Activated gamma-delta T cell treated with Interleukin-2 at 50 U/mL for 16 hours (primary cell): ENCODE measurements at places on chromosomes 12 and 14.

DNA sequence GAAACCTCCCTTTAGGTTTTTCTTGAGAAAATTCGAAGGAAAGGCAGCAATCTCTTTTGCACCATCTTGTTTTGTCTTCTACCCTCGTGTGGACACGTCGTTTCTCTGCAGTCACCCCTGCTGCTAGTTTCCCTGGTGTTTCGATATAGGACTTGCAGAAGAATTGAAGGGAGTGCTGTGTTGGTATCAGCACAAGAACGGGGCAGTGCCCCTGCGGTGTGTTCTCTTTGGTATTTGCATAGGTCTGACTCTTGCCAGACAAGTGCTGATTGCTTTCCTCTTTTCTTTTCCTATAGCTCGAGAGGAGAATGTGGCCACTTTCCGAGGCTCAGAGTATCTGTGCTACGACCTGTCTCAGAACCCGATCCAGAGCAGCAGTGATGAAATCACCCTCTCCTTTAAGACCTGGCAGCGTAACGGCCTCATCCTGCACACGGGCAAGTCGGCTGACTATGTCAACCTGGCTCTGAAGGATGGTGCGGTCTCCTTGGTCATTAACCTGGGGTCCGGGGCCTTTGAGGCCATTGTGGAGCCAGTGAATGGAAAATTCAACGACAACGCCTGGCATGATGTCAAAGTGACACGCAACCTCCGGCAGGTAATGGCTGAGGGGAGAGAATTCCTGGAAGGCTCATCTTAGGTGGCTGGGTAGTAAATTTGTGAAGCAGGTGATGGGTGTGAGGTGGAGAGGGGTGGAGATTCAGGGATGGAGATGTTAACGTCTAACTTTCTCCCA, 474.8 kb downstream of the NRXN3 start:
- DNase-seq: no peak

GRCh38 chr14:90545382-90545781, 148.6 kb downstream of the CALM1 start:
- DNase-seq: no peak

- no peak for DNase-seq
These were observed 185.8 kb downstream of the SLC15A4 start for GRCh38 chr12:128637642-128638606.

- DNase-seq: no peak
These were observed 76.6 kb downstream of the RIN3 start for GRCh38 chr14:92590176-92590575.

DNA sequence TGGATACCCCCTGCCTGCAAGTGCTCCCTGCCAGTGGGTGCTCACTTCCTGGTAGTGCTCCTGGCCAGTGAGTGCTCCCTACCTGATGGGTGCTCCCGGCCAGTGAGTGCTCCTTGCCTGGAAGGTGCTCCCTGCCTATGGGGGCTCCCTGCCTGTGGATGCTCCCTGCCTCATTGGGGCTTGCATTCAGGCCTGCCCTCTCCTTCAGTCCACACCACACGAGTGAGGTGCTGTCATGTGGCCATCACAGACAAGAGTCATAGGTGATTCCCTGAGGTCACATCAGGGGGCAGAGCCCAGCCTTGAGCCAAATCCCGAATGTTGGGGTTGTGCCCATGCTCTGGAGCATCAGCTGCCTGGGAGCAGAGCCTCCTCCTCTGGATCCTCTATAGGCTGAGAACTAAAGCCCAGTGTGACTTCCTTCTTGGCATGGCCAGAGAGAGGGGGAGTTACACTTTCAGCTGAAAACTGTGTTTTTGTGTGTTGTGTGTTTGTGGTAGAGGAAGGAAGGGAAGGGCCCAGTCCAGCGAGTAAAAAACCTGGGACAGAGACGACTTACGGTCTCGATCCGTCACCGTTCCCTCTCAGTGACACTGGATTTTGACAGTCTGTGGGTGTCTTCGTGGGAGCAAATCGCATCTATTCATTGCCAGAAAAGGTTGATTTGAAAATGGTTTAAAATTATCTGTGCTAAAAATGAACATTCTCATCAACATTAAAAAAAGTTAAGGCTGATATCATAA, 136.0 kb downstream of the ADGRD1 start:
- no peak for DNase-seq

- DNase-seq: no peak
These were observed 49.0 kb downstream of the TMTC1 start for GRCh38 chr12:29734734-29735133.

DNA sequence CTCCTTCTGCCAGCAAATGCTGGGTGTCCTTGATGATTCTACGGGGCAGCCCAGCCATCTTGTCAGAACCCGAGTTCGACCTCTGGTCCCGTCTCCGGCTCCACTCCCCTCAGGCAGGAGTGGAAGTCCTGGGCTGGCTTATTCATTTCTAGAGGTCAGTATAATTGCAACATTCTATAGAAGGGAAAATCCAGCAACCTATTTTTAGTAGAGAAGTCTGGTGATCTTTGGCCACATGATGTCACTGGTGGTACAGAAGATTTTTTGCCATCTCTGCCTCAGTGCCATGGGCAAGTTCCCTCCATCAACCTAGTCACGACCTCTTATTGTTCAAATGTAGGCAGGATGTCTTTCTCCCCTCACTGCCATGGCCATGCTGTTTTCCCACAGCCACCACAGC, 22.4 kb downstream of the OR10G2 start:
- DNase-seq: no peak

- no peak for DNase-seq
These were observed 122.9 kb upstream of the PCED1B start for GRCh38 chr12:46956451-46957035.

GRCh38 chr14:100034468-100034867, 30.8 kb upstream of the EVL start:
- DNase-seq: no peak

DNA sequence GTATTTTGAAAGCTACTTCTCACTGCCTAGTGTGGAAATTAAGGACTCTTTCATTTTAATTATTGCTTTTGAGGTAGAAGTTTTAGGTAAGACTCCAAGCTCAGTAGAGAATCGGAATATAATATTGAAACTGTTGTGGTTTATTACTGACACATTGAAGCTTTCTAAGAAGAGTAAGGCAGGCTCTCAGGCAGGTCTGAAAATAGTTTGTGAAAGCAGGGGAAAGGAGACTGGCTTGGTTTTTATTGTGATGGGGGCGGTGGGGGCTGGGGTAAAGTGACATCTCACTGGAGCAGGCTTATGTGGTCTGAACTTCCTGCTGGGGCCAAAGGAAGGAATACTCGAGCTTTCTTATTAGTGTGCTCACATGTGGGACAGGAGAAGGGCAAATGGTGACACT, 79.5 kb downstream of the OTOGL start:
- no peak for DNase-seq

- DNase-seq: no peak
These were observed 7.7 kb upstream of the KICS2 start for GRCh38 chr12:64229796-64230195.

- no peak for DNase-seq
These were observed 52.7 kb downstream of the FBXO34 start for GRCh38 chr14:55323910-55324309.

DNA sequence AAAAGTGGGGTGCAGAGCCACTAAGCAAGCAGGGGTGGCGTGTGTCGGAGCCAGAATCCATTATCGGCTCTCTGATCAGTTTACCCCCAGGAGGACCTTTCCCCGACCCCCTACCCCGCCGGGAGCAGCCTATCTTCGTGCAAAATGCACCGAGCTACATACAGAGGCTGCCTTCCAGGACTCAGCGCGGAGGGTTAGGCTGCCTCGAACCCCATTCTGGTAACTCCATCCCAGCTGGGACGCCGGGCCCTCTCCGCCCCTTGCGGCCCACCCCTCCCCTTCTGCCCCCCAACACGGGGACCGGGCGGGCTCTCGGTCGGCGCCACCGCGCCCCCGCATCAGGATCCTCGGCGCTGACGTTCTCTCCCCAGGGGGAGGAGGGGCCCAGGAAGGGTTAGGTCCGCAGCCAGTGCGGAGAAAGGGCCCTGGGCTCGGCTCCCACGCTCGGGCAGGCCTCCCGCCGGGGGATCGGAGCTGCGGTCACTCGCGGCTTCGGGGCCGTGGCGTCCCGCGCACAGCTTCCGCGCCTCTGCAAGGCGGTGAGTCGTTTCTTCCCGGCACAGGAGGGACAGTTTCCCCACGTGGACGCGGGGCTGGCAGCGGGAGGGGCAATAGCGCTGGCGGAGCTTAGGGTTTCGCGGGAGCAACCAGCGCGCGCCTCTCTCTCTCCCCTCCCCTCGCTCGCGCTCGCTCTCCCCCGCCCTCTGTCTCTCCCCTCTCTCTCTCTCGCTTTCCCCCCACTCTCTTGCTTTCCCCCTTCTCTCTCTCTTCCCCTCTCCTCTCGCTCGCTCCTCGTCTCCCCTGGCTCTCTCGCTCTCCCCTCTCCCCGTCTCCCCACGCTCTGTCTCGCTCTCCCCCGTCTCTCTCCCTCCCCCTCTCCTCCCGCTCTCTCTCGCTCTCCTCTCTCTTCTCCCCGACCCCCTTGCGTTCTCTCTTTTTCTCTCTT, 12.5 kb upstream of the MAP3K9 start:
- DNase-seq: peak; percentile 42

- DNase-seq: no peak
These were observed 679.8 kb downstream of the NRXN3 start for GRCh38 chr14:78849952-78850351.

GRCh38 chr14:42683707-42684106, 1077.0 kb downstream of the LRFN5 start:
- no peak for DNase-seq

DNA sequence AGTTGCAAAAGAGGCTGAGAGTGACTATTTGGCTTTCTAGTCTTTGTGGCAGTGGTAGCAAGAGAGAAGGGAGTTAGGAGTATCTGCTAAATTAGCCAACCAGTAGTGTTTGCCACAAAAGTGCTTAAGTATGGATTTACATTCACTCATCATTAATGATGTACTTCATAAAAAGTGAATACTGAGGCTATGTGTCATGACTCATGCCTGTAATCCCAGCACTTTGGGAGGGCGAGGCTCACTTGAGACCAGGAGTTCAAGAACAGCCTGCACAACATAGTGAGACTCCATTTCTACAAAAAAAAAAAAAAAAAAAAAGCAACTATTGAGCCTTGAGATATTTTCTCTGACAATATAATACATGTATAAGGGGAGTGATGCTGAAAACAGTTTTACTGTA, 36.8 kb downstream of the CCDC177 start:
- DNase-seq: no peak

DNA sequence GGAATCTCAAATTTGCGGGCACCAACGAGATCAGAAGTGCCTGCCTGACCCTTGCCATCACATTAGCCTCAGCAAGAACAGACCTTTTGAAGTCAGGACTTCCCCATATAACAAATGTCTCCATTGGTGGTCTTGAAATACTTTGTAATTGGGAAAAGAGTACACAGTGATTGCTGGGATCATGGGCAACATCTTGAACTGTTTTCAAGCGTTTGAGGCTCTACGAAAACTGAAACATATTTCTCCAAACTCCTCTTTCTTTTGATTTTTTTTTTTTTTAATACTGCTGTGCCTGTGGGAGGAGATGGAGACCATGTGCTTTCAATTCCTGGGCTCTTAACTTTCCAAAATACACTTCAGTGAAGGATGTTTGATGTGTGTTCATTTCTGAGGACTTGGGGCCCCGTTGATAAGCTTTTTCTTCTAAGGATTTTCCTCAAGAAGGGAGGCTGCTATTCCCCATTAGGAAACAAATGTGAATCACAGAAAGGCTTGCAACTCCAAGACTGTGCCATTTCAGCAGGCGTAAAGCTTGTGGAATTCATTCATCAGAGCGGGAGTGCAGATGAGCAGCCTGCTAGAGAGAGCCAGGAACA, 94.5 kb downstream of the TMEM132C start:
- DNase-seq: no peak

- DNase-seq: no peak
These were observed 400.9 kb upstream of the PDE3A start for GRCh38 chr12:19967431-19967830.

DNA sequence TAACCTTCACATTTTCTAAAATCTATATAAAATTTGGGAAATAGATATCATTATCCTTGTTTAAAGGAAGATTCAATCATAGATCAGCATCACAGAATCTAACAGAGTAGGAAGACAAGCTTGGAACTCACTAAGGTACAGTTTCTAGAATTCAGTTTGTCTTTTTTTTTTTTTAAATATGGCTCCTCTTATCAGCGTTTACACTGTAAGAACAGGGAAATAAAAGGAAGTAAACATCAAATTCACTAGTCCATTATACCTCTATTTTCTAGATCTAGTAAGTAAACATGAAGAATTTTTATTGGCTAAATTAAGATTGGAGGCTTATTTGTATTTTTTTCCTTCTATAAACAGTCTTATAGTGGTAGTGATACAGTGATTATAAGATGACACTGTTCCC, 144.9 kb downstream of the LRIG3 start:
- DNase-seq: no peak

GRCh38 chr12:92513231-92513730, 189.5 kb upstream of the PLEKHG7 start:
- DNase-seq: no peak

DNA sequence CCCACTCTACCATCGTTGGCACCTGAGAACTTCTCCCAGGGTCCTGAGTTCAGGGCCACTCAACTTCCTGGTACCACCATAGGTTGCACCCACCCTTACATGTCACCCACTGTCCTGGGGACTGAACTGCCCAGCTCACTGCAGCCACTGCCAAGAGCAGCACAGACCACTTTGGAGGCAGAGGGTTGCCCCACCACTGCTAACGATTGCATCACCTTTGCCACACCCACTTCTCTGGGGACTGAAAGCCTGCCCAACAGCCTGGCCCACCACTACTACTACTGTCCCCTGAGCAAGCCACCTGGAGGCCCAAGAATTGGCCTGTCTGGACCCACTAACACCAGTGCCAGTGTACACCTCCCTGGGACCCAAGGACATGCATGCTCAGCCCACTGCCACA, 27.6 kb downstream of the CACNA2D4 start:
- no peak for DNase-seq

GRCh38 chr12:14260011-14260993, 105.2 kb upstream of the ATF7IP start:
- DNase-seq: no peak

- DNase-seq: no peak
These were observed 1446.2 kb downstream of the LRFN5 start for GRCh38 chr14:43052897-43053296.

GRCh38 chr14:22268875-22269274, 320.1 kb downstream of the DAD1 start:
- DNase-seq: no peak

DNA sequence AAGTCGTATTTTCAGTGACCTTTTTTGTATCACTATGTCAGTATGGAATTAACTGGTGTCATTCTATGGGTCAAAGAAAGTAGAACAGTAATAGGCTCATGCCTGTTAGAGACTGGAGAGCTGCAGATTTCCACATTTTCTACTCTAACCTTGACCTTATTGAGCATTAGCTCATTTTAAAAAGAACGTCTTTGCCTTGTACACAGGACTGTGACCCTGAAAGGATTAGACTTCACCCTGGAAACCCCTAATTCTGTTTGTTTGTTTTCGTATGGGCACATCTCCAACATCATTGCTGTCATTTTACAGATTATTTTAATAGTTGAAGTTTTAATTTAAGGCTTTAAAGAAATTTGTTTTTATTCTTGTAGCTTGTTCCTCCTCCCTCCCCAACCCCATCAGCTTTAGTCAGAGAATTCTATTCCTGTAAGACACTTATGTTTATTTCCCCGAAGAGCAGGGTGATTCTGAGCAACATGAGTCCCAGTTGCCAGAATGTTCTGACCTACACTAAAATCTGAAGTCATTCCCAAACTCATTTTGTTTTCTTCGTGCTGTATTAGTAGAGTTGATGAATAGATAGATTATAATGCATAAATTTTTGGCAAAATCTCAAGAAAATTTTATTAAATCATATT, 451.3 kb downstream of the FOXG1 start:
- DNase-seq: no peak
